ENCODE measurements at places on chromosomes 11 and 22. TPM values are rescaled to one million over a fixed set of nuclear protein-coding genes. Genes with fewer than 3 reads are reported as not detected.

GRCh38 chr11:94926271-94926625 is 47.1 kb downstream of the CWC15 start:
- DNase-seq: no peak
- H3K27ac ChIP-seq: peak overlapping the region; percentile 37
- no peaks in the 10 kb centered on the region for H3K36me3 ChIP-seq
- H3K4me3 ChIP-seq: no peak overlapping the region
- H3K27me3 ChIP-seq: no peaks in the 10 kb centered on the region
- peaks cover 20% of the 10 kb centered on the region for H3K4me1 ChIP-seq

DNA sequence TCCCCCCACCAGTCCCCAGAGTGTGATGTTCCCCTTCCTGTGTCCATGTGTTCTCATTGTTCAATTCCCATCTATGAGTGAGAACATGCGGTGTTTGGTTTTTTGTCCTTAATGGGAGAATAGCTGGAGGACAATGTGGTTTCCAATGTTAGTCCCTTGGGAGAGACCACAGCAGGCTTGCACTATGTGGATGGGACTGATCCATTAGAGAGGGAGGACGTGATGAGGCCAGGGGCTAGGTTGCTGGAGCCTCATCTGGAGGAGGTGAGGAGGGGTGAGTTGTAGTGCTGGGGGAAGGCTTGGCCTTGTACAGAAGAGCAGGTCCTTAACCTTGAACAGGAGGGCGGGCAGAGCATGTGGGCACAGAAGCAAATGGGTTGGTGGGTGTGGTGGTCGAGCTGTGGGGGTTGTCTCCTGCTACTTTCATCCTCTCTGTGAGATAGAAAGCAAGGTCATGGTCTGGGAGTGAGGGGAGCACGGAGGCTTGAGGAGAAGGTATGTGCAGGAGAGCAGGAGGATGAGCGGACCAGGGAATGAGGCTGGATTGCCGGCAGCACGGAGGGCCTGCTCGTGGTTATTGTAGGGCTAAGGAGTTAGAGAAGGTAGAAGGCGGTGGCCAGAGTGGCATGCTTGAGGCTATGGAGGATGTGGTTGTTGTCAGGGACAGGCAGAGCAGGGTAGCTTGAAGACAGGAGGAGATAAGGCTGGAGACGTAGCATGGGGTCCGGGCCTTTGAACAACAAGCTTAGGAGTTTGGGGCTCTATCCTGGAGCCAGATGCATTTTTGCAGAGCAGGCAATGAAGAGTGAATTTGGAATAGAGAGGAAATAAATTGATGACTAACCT is 11.2 kb upstream of the SREBF2 start:
- H3K27me3 ChIP-seq: no peaks in the 10 kb centered on the region
- no peak overlapping the region for H3K4me3 ChIP-seq
- peaks cover 7% of the 10 kb centered on the region for H3K36me3 ChIP-seq
- H3K27ac ChIP-seq: no peak overlapping the region
- DNase-seq: no peak

- H3K4me3 ChIP-seq: no peak overlapping the region
- H3K27ac ChIP-seq: peak overlapping the region; percentile 27
- H3K36me3 ChIP-seq: peaks cover 14% of the 10 kb centered on the region
- H3K27me3 ChIP-seq: no peaks in the 10 kb centered on the region
- H3K4me1 ChIP-seq: peaks cover 53% of the 10 kb centered on the region
Observed at GRCh38 chr22:20545681-20546521, 38.5 kb downstream of the MED15 start.

DNA sequence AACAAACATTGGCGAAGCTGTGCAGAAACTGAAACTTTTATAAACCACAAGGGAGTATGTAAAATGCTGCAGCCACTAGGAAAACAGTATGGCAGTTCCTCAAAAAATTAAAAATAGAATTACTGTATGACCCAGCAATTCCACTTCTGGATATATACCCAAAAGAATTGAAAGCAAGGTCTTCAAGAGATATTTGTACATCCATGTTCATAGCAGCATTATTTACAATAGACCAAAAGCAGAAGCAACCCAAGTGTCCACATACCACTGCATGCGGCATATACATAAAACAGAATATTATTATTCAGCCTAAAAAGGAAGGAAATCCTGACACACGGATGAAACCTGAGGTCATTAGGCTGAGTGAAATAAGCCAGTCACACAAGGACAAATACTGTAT is 85.8 kb downstream of the RELT start:
- peaks cover 34% of the 10 kb centered on the region for H3K4me1 ChIP-seq
- no peak overlapping the region for H3K27ac ChIP-seq
- no peak overlapping the region for H3K4me3 ChIP-seq
- no peaks in the 10 kb centered on the region for H3K27me3 ChIP-seq
- no peak for DNase-seq

GRCh38 chr11:123487157-123487744 is 57.2 kb downstream of the GRAMD1B start:
- DNase-seq: no peak
- H3K4me1 ChIP-seq: no peaks in the 10 kb centered on the region
- H3K4me3 ChIP-seq: no peak overlapping the region
- no peaks in the 10 kb centered on the region for H3K27me3 ChIP-seq
- no peak overlapping the region for H3K27ac ChIP-seq

GRCh38 chr22:24492391-24492790 is 2.7 kb upstream of the UPB1 start:
- H3K4me1 ChIP-seq: peaks cover 3% of the 10 kb centered on the region
- no peak overlapping the region for H3K4me3 ChIP-seq
- DNase-seq: no peak

The LDHA gene
- total RNA-seq: 594 TPM

- H3K27me3 ChIP-seq: peaks cover 10% of the 10 kb centered on the region
- DNase-seq: no peak
- H3K36me3 ChIP-seq: no peaks in the 10 kb centered on the region
- H3K4me1 ChIP-seq: no peaks in the 10 kb centered on the region
- no peak overlapping the region for H3K27ac ChIP-seq
Observed at GRCh38 chr11:134541355-134541754, 129.3 kb upstream of the B3GAT1 start.

The SERPING1 gene
- total RNA-seq: 65.1 TPM

GRCh38 chr11:108647701-108648527 is 17.0 kb upstream of the DDX10 start:
- H3K36me3 ChIP-seq: no peaks in the 10 kb centered on the region
- peak overlapping the region; percentile 34 for H3K27ac ChIP-seq
- DNase-seq: peak; percentile 49

DNA sequence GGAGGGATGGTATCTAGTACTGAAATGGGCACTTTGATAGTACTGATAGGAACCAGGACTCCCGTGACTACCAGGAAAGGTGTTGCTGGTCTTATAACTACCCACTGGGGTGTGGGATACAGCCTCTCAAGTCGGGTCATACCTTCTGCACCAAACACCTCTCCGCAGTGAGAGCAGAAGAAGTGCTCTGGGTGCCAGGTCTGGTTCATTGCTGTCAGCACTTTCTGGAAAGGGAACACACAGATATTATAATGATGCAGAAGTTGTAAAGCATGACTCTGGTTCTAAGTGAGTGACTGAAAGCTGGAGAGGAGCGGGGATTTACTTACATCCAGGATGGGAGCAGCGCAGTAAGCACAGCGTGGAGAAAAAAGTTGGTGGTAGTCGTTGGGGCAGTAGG is 26.0 kb downstream of the LPXN start:
- peaks cover 11% of the 10 kb centered on the region for H3K36me3 ChIP-seq
- no peak overlapping the region for H3K27ac ChIP-seq
- H3K4me1 ChIP-seq: no peaks in the 10 kb centered on the region
- no peak overlapping the region for H3K4me3 ChIP-seq
- no peaks in the 10 kb centered on the region for H3K27me3 ChIP-seq

Measured in psoas muscle (tissue), 8 donors.